ENCODE measurements at places on chromosomes 3 and 15. TPM values are rescaled to one million over a fixed set of nuclear protein-coding genes. Genes with fewer than 3 reads are reported as not detected.

Gene TNFAIP8L3
- total RNA-seq: 4.1 TPM

Gene VPS39
- 55.6 TPM for total RNA-seq

Gene FGD5
- under 0.01 TPM for total RNA-seq

Gene CCDC191
- total RNA-seq: 2.8 TPM

Gene MYH15
- 0.07 TPM for total RNA-seq

Gene RAB8B
- 27.3 TPM for total RNA-seq
